ENCODE measurements at places on chromosomes 5 and 9.
A peak's percentile ranks its signal among the peaks of the same experiment; 100 is the strongest.

- no peak for DNase-seq
Measured at GRCh38 chr5:35488791-35489190, 128.9 kb upstream of the SPEF2 start.

DNA sequence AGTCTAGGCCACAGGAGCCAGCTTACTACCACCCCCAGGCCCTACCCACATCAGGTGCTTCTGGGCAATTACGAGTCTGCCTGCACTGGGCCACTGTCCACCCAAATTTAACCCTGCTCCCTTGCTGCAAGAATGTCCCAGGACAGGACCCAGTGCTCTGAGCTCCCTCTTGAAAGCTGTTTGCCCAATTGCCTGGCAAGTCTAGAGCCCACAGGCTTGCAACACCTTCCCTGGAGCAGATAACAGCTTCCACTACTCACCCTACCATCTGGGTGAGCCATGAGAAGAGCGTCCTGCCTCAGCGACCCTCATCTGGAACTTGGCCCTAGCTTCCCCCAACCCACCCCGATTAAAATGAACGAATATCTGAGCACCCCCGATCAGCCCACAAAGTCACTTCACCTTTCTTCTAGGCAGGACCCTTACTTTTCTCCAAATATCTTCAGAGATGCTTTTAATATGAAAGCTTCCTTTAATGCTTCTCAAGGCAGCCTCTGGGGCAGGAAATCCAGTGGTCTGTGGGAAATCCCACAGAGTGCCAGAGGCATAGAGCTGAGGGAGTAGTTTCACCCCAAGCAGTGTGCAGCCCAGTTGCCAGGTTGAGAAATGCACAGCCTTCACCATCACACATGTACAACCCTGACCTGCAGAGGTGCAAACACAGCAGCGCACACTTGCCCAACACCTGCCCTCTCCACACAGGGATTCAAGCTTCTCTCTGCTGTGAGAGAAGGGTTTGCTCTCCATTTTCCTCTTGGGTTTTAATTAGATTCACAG, 10.6 kb downstream of the ACSL6 start:
- peak; percentile 29 for DNase-seq

DNA sequence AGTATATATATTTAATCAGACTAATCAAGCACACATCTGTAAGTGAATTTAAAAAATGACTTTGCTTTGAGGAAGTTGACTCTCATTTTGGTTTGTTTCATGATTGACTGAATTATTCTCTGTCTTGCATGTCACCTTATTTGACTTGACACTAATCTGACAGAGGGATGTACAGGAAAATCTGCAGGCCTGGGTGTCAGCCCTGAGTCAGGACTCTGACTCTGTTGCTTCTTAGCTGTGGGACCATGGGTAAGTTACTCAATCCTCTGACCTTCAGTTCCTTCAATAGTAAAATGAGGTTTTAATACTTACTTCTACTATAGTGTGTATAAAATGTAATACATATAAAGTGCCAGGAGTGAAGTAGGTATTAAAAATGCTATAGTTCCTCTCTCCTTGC, 415.9 kb downstream of the ARHGEF28 start:
- DNase-seq = no peak

DNA sequence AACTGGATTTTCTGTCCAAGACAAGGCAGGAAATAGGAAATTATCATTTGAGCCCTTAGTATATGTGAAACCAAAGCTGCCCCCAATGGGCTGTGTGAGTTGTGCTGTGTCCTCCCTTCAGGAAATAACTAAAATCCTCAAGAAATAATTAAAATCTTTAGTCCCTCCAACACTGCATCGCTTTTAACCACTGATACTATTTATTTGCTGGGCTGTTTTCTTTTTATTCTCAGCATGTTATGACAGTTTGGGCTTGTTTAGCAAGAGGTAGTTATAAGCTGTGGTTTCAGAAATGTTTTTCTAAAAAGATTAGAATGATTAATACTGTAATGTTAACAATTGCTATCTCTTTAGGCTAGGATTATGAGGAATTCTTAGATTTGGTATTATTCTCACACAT, 187.0 kb upstream of the KCNN2 start:
- no peak for DNase-seq

DNA sequence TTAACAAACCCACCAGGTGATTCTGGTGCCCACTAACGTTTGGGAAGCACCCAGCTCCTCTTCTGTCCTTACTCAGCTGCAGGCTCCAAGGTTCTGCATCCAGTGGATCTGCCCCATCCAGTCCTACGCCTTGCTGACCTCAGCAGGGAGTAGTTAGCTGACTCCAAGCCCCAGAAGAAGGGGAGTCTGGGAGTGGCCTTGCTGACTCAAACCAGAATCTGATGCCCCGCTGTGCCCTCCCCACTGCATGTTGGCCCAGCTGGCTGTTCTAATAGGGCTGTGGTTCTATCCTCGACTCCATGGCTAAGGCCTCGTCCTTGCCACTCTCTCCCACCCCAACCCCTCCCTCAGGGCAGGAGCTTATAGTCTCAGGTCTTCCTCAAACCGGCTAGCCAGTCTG, 136.3 kb downstream of the TTLL11 start:
- DNase-seq = no peak

DNA sequence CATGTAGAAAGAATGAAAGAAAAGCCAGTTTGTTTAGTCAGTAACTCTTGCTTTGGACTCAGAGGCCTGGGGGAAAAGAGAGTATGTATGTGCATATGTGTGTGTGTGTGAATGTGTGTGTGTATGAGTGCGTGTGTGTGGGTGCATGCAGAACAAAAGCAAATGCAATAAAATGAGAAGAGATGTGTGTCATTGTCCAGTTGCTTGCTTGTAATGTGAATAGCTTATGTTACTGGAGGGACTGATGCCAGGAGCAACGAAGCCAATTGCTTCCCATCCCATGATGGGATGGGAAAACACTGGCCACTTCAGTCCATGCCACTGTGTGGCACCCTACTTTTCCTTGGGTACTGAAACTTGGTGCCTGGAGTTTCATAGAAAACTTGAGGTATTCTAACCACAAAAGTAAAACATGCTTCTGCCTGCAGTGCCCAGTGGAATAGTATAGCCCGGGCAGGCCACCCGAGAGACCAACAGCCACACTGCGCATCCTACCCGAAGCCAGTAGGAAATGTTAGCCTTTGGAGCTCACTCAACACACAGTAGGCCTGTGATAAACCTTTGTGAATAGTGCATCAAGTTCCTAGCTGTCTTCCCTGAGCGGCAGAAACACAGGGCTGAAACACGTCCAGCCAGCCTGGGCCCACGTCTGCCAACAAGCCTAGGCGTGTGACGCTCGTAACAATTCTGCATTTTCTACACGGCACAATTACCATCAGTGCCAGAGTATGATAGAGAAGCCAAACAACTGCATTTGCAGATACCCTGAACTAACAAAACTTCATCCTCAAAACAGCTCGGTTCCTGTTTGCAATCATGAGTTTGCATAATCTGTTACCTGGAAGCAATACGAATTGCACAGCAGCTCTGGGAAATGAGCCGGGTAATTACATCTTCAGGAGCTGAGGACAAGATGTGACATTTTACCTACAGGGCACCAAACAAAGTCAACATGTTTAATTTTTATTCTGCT, 198.1 kb downstream of the SYK start:
- no peak for DNase-seq

DNA sequence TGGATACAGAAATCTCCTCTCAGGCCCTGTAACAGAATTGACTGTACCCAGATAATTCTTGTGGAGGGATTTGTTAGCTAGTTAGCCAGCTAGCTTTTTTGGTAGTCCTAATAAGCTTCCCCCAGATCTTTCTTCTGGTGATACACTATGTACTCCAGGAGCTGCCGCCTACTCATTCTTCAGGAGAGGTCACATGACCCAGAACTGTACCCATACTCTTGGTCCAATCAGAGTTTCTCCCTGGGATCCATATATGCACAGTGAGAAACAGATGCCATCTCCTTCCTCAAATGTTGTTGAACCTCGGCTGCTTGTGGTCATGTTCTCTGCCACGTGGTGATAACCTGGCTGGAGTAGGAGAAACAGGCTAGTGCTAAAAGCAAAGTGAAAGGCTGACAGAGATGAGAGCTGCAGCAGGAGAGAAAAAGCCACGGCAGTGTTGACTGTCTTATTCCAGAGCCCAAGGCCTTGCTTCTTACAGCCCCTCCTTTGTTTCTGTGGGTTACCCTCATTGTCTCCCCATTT, 123.0 kb upstream of the RFX3 start:
- no peak for DNase-seq

DNA sequence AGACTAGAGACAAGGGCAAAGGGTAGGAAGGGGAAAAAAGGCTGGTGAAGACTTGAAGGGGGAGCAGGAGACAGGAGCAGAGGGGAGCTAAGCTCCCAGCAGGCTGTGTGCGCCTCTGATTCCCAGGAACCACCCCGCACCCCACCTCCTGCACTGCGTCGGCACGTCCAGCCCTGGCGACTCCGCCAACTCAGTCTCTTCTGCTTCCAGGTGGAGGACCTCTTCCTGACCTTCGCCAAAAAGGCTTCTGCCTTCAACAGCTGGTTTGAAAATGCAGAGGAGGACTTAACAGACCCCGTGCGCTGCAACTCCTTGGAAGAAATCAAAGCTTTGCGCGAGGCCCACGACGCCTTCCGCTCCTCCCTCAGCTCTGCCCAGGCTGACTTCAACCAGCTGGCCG, 30.5 kb downstream of the DYNC2I2 start:
- no peak for DNase-seq

GRCh38 chr9:36193023-36193422, 2.3 kb downstream of the CLTA start:
- DNase-seq = no peak

DNA sequence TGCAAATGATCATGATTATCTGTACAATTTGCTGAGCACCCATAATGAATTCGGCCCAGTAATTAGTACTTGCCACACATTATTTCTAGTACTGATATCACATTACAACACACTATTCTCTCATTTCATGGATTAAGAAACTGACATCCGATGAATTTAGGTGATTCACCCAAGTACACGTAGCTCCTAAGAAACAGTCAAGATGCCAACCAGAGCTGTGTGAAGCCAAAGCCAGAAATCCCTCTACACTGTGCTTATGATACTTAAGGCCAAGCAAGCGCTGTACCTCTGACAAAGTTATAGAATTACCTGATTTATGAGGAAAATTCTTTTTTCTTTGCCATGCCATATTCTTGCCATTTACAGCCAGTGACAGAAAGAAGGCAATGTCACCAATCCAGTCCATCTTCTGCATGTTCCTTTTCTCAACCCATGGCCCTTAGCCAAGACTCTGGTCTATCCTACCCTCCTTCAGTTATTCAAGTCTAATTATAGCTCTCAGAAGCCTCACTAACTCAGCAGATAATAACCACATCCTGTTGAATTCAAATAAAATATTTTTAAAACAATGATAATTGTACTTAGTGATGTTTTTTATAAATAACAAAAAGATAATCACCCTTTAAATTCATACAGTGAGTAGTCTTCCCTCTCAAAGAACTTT, 74.3 kb upstream of the PTGER4 start:
- no peak for DNase-seq

GRCh38 chr9:20236676-20237075, 385.6 kb downstream of the MLLT3 start:
- no peak for DNase-seq

GRCh38 chr9:118189615-118190014, 485.4 kb downstream of the TLR4 start:
- DNase-seq = no peak

GRCh38 chr5:180136630-180137381, 65.2 kb upstream of the RNF130 start:
- DNase-seq = no peak

GRCh38 chr9:82082563-82082962, 94.0 kb downstream of the SPATA31D1 start:
- no peak for DNase-seq

GRCh38 chr9:129656795-129657390, 8.6 kb upstream of the PRRX2 start:
- DNase-seq = no peak

DNA sequence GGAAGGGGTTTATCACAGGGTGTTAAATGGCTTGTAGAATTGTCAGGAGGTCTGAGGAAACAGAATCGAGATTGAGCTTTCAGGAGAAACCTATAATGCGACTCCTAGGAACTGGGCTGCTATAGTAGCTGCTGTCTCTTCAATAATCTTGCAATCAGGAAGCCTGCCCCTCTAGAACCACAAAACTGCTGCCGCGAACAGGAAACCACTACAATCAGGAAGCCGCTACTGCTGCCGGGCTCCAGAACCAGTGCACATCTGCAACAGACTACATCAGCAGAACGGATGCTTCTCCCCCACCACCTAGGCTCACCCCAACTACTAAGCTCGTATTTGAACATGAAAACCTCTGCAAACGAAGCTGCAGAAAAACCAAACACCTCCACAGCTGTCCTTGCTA, 31.6 kb downstream of the TNFSF8 start:
- DNase-seq = peak; percentile 66

- DNase-seq = no peak
Measured at GRCh38 chr9:18994263-18994916, 38.6 kb downstream of the SAXO1 start.

All from T-helper 17 cell (primary cell).